ENCODE measurements at places on chromosomes 6 and 20.

GRCh38 chr20:3032624-3033023 is 10.8 kb upstream of the GNRH2 start:
- no peak for DNase-seq

GRCh38 chr20:43942201-43942590 is 27.5 kb downstream of the TOX2 start:
- DNase-seq: no peak

- DNase-seq: no peak
These were observed 116.5 kb downstream of the SCML4 start for GRCh38 chr6:107707346-107708275.

- no peak for DNase-seq
These were observed 2.7 kb downstream of the VEGFA start for GRCh38 chr6:43772681-43773049.

- DNase-seq: no peak
These were observed 14.6 kb upstream of the ZNF133 start for GRCh38 chr20:18273738-18274137.

DNA sequence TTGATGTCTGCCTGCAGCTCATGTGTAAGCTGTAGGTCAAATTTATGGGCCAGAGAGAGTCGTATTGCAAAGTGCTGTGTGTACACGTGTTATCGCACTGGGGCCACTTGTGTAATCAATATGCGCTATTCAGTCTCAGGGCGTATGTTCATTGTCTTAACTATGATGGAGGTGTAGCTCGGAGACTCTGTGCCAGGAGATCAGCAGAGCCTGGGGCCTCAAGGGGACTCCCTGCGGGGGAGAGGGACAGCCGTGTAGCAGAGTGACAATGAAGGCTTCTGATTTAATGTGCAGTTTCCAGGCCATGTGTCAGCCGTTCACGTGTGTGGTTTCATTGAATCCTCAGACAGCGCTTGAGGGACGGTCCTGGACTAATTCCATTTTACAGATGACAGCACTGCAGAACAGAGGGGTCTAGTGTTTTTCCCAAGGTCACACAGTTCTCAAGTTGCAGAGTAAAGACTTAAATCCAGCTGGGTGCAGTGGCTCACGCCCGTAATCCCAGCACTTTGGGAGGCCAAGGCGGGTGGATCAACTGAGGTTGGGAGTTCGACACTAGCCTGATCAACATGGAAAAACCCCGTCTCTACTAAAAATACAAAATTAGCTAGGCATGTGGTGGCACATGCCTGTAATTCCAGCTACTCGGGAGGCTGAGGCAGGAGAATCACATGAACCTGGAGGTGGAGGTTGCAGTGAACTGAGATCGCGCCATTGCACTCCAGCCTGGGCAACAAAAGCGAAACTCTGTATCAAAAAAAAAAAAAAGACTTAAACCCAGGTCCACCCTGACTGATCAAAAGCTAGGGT is 242.5 kb downstream of the PREX1 start:
- DNase-seq: peak; percentile 72

GRCh38 chr6:111596784-111597183 is 8.9 kb downstream of the TRAF3IP2 start:
- no peak for DNase-seq

GRCh38 chr20:49894073-49894470 is 21.3 kb downstream of the SPATA2 start:
- DNase-seq: no peak

GRCh38 chr6:137894779-137895385 is 27.8 kb downstream of the TNFAIP3 start:
- DNase-seq: no peak

- peak; percentile 42 for DNase-seq
These were observed 1.1 kb upstream of the RPS12 start for GRCh38 chr6:132813173-132813856.

- DNase-seq: no peak
These were observed 50.0 kb upstream of the ARHGAP18 start for GRCh38 chr6:129759796-129760605.

- DNase-seq: peak; percentile 35
These were observed 36.1 kb downstream of the GMDS start for GRCh38 chr6:2209226-2209809.

DNA sequence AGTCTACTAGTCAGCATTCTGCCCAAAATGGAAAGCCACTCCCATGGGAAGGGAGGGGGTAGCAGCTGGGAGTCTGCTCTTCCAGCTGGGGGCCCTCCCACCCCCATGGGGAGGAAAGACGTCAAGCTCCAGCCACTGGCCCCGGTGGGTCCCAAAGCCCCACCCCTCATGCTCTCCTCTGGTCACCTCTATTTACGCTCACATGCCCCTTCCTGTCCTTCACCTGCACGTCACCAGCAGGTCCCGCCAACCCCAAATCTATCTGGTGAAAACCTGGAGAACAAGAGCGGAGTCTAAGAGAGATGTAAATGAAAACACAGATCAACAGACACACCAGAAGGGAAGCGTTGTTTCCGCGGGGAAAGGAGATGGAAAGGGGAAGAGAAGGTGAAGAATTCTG is 30.0 kb upstream of the ZBP1 start:
- no peak for DNase-seq

DNA sequence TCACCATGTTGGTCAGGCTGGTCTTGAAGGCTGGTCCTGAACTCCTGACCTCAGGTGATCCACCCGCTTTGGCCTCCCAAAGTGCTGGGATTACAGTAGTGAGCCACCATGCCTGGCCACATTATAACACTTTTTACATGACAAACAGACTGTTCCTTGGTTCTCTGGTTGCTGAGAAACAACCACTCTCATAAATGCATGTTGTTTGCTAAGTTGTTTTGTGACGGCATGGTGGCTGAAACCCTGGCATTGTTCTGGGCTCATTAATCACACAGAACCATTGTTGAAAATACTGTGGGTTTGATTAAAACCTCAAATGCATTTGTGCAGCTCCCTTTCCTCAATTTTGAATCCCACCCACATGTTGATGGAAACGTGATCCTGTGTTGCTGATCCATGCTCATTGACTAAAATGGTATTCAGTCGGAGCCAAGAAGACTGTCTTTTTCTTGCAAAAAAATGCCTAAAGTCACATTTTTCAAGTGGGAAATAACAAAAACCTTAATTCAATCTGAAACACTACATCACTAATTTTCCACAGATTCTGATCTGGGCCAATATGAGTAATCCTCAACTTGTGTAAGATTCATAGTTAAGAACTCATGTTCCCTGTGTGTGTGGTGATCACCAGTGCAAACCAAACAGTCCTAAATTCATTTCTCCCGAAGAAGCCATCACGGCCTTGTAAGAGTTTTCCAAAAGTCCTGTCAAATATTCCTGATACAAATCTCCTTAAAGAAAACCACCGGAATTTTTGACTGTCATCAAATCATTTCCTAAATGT is 132.8 kb downstream of the FNDC1 start:
- no peak for DNase-seq

DNA sequence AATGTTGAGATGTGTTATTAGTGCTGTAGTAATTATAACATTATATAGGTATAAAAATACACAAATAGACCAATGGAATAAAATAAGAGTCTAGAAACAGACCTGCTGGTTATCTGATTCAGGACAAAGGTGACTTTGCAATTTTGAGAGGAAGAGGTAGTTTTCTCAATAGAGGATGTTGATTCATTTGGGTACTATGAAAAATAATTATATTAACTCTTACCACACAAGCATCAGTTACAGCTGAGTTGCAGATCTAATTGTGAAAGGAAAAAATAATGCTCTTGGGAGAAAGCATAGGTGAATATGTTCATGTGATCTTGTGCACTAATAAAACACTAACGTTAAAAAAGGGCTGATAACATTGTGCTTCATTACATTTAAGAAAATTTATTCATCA is 103.0 kb downstream of the BCKDHB start:
- DNase-seq: no peak

GRCh38 chr20:58330249-58330648 is 20.7 kb downstream of the RAB22A start:
- no peak for DNase-seq

DNA sequence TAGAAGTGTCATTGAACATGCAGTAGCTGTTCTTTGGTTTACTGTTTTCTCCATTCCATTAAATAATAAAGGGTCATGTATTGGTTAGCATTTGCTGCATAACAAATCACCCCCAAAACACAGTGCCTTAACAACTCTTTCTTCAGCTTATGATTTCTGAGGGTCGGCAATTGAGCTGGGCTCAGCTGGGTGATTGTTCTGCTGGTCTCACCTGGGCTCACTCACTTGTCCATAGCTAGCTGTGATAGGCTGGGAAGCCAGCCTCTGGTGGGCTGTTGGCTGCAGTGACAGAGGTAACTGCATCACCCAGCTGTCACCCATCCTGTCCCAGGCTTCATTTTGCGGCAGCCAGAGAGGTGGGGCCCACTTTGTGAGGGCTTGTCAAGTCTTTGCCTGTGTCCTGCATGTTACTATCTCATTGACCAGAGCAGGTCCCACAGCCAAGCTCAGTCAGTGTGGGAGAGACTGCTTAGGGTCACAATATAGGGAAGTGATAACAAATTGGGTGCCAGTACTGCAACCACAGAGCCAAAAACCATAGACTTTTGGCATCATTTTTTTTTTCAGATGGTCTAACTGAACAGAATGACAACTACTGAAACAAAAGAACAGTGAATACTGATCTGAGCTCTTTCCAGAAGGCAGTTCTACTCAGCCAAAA is 76.9 kb downstream of the SYNDIG1 start:
- no peak for DNase-seq

DNA sequence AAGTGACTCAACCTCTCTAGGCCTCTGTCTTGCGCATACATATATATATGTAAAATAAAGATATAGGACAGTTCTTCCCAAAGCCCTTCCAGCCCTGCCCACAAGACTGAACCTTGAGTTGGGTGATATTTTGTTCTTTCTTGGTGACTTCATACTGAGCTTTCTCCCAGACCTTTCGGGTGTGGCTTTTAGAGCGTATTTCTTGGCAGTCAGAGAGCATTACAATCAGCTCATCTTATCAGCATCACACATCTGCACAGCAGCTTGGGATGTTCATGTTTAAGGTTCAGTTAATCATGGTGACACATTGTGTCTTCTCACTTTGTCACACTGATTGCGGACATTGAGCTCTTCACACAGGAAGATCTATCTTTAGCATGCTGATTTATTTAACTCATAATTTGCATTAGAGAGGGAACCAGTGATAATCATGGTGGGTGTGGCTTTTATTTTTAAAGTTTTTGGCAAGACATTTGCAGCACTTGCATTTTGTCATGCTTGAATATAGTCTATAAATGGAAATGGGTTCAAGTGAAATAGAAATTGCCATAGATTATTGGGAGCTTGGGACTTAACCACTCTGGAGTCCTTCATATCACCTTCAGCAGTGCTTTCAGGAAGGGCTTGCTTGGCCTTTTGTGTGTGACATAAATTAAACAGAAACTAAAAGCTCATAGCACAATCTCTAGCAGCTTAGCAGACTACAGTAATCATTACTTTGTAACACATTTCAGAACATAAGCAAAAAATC is 8.3 kb downstream of the KIF3B start:
- DNase-seq: no peak

GRCh38 chr6:19034986-19035385 is 647.8 kb downstream of the RNF144B start:
- no peak for DNase-seq

DNA sequence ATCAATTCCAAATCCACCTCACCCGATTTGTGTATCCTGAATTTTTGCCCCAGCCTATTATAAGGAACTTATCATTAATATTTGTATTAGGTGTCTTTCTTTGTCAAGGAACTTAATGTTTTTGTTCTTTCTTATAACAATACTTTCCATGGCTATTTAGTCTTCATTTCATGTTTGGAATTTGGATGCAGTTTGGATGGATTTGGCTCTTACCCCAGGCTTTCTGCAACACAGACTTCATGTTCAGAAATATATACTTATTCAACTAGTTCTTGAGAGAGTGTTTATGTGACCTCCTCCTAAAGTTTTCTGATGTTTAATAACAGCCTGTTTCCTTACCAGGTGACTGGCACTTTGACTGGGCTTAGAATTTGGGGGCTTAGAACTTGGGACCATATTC is 35.9 kb upstream of the TOX2 start:
- no peak for DNase-seq

DNA sequence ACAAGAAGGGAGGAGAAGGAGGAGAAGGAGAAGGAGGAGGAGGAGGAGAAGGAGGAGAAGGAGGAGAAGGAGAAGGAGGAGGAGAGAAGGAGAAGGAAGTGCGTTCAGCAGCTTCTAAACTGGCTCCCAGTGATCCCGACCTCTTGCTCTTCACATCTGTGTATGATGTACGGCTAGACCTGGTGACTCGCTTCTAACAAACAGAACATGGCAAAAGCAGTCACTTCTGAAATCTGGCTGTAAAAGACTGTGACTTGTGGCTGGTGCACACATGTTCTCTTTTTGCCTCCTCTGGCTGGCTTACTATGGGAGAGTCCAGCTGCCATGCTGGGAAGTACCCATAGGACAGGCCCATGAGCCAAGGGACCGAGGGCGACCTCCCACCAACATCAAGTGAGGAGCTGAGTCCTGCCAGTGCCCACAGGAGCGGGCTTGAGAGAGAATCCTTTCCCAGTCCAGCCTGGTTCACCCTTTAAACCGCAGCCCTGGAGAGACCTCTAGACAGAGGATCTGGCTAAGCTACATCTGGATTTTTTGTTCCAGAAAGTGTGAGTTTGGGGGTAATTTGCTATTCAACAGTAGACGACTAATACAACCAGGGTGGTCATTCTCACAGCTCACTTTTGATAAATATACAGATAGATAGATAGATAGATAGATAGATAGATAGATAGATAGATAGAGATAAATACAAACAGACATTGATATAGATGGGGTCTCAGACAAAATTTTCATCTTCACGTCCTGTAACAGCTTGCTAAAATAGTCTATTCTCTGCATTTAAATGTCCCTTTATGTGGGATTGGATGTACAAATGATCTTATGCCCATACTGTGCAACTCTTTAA is 42.3 kb downstream of the RPP40 start:
- no peak for DNase-seq

DNA sequence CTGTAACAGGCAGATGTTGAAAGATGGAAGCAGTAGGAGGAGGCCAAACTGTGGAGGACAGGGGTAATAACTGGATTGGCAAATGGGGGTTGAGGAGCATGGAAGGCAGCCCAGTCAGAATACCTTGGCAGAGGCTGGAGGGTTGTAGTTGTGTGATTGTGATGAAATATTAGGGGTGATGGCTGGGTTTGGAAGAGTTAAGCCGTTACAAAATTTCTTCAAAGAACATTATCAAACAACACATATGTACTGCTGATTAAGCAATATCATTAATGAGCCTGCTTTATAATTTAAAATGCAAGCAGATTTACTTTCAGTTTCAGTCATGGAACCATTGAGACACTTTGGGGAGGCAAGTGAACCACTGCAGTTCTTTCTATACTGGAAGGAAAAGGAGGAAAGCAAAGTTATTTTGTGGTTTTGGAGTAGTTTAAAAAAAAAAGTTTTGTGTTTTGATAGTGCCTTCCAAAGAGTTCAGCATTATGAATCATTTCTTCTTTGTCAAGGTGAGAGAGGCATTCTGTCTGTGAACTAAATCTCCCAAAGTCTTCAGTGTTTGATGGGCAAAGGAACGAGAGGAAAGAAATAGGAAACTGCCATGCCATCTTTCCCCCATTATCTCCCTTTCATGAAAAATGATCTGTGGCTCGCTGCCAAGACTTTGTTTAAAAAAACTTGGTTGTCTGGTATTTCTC is 20.7 kb downstream of the FOXO3 start:
- no peak for DNase-seq
